ENCODE measurements at places on chromosomes 6 and 20. TPM values are rescaled to one million over a fixed set of nuclear protein-coding genes. Genes with fewer than 3 reads are reported as not detected.
A peak's percentile ranks its signal among the peaks of the same experiment; 100 is the strongest.

The SEMG1 gene
- total RNA-seq = not detected

The PRIM2 gene
- total RNA-seq = 12.0 TPM

The SERPINB6 gene
- 41.2 TPM for total RNA-seq

The CPNE5 gene
- 0.70 TPM for total RNA-seq

The SLA2 gene
- total RNA-seq = 29.9 TPM

The SLC18B1 gene
- total RNA-seq = 14.7 TPM

The ALDH8A1 gene
- 2.2 TPM for total RNA-seq

The SH3BGRL2 gene
- total RNA-seq = 0.41 TPM

DNA sequence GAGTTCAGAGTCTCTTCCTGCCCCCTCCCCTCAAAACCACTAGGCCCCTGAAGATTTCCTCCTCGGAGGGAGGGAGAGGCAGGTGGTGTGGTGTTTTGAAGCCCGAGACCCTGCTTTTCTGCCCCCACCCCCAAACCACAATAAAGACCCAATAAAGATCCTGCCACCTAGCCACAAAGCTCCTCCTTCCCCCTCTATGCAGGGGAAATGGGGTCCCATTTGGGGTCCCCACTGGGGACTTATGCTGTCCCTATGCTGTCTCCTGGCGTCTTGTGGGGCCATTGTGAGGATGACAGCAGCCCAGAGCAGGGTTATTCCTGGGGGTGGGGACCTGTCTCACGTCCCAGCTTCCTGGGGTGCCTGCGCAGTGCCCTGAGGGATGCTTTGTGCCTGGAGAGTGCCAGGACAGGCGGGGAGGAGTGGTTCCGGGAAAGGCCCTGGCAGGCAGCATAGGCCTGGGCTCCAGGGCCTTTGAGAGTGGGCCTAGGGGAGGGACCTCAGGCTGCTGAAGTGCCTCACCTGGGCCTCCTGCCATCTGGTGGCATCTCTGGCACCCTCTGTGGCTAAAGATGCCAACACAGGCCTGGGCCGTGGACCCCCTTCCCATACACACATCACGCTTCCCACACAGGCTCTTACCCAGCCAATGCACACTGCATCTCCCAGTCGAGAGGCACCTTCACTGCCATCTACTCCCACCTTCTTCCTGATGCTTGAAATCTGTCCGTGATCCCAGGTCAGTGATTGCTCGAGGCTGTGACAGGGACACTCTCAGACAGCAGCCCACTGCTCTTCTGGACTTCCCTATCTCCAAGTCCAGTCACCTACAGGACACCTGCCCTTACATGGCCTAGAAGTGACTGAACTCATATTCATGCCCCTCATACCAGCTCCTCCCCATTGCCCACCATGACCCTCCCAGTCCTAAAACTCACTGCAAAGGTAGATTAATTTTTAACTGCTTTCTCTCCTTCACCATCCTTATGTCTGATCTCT, 7.9 kb upstream of the ARMC12 start:
- no peak for DNase-seq
- H3K27me3 ChIP-seq = no peaks in the 10 kb centered on the region
- no peaks in the 10 kb centered on the region for H3K36me3 ChIP-seq
- peak overlapping the region; percentile 92 for H3K27ac ChIP-seq
- H3K4me1 ChIP-seq = peaks cover 90% of the 10 kb centered on the region

DNA sequence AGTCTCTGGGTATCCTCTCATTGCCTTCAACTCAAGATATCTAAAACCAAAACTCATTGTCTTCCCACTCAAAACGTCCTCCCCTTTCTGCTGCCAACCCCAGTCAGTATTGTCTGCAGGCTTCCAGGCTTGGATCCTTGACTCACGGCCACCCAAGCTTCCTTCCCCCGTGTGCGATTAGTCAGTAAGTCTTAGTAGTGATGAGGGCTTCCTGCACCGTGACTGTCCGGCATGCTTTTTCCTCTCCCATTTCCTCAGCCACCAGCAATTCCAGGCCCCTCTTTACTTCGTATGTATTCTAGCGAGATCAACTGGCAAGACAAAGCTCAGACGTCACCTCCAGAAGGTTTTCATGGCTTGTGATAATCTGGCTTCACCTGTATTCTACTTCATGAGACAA, 88.6 kb upstream of the DUSP22 start:
- H3K4me1 ChIP-seq = no peaks in the 10 kb centered on the region
- H3K27me3 ChIP-seq = no peaks in the 10 kb centered on the region
- H3K36me3 ChIP-seq = no peaks in the 10 kb centered on the region
- no peak for DNase-seq

DNA sequence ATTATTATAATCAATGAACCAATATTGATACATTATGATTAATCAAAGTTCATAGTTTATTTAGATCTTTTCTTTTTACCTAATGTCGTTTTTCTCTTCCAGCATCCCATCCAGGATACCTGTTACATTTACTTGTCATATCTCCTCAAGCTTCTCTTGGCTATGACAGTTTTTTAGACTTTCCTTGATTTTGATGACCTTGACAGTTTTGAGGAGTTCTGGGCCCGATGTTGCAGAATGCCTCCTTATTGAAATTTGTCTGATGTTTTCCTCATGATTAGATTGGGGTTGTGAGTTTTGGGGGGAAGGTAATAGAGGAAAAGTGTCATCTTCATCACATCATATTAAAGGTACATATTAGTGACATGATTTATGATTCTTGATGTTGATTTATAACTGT, 3.8 kb upstream of the SIRPD start:
- no peaks in the 10 kb centered on the region for H3K27me3 ChIP-seq
- H3K36me3 ChIP-seq = no peaks in the 10 kb centered on the region
- H3K4me3 ChIP-seq = no peak overlapping the region
- no peaks in the 10 kb centered on the region for H3K4me1 ChIP-seq
- no peak for DNase-seq
- H3K27ac ChIP-seq = no peak overlapping the region

GRCh38 chr6:111541026-111541681, 58.1 kb upstream of the REV3L start:
- H3K36me3 ChIP-seq = no peaks in the 10 kb centered on the region
- no peak overlapping the region for H3K4me3 ChIP-seq
- no peaks in the 10 kb centered on the region for H3K27me3 ChIP-seq
- H3K4me1 ChIP-seq = peaks cover 7% of the 10 kb centered on the region

DNA sequence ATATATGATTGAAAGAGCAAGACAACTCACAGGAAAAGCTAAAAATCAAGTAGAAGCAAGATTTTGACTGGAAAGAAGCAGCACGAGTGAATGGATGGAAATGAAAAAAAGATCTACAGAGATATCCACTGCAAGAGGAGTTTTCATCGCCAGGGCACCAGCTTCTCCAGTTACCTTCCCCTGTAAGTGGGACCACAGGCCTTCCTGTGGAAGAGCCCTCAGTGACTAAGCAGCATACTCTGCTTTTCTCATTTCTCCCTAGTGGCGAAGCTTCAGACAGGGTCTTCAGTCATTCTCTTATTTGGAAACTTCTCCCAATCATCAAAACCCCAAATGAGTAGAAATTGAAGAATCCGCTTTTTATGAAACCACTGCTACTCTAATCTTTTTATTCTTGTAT, 40.5 kb downstream of the ADGRB3 start:
- no peaks in the 10 kb centered on the region for H3K4me1 ChIP-seq
- H3K36me3 ChIP-seq = no peaks in the 10 kb centered on the region
- no peak for DNase-seq
- no peak overlapping the region for H3K4me3 ChIP-seq
- H3K27me3 ChIP-seq = no peaks in the 10 kb centered on the region

GRCh38 chr6:154408891-154409500, 52.4 kb upstream of the IPCEF1 start:
- no peaks in the 10 kb centered on the region for H3K4me1 ChIP-seq
- no peak overlapping the region for H3K27ac ChIP-seq
- DNase-seq = no peak
- H3K36me3 ChIP-seq = no peaks in the 10 kb centered on the region
- H3K4me3 ChIP-seq = no peak overlapping the region
- H3K27me3 ChIP-seq = no peaks in the 10 kb centered on the region

GRCh38 chr6:14386668-14387067, 269.1 kb downstream of the CD83 start:
- H3K27ac ChIP-seq = no peak overlapping the region
- DNase-seq = no peak
- no peak overlapping the region for H3K4me3 ChIP-seq
- no peaks in the 10 kb centered on the region for H3K36me3 ChIP-seq
- H3K27me3 ChIP-seq = no peaks in the 10 kb centered on the region
- no peaks in the 10 kb centered on the region for H3K4me1 ChIP-seq

DNA sequence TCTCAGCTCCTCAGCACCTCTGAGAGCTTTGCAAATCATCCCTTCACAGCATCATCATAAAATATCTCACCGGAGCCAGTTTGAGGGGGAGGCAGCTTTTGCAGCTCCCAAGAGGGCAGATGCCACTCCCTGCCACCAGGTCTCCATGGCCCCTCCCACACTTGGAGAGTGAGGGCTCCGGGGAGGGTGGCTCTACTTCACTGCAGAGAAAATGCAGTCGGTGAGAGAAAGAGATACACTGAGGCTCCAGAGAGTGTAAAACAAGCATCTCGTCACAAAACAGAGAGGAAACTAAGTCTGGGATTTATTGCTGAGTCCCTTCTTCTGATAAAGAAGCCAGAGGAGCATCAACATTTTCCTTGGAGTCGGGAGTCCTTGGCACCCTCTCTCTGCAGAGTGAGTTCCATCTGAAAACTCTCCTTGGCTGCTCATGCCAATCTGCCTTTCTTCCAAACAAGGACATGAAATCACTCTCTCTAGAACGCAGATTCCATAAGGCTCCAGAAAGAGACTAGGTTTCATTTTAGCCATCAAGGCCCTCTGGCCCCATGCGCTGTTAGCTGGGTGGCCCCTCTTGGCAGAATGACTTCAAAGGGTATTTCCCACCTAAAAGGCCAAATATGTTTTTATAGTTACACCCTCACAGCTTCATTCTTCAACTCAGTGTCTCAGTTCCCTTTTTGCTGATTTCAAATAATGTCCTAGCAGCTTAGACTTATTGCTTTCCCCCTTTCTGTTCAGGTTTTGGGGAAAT, 70.6 kb upstream of the F13A1 start:
- H3K4me3 ChIP-seq = no peak overlapping the region
- no peak overlapping the region for H3K27ac ChIP-seq
- H3K4me1 ChIP-seq = no peaks in the 10 kb centered on the region

GRCh38 chr20:32129863-32130262, 20.3 kb downstream of the TM9SF4 start:
- H3K4me1 ChIP-seq = no peaks in the 10 kb centered on the region
- no peak for DNase-seq
- no peaks in the 10 kb centered on the region for H3K27me3 ChIP-seq

- no peak for DNase-seq
- H3K27me3 ChIP-seq = no peaks in the 10 kb centered on the region
- H3K36me3 ChIP-seq = no peaks in the 10 kb centered on the region
- no peak overlapping the region for H3K27ac ChIP-seq
These were observed 116.1 kb downstream of the MOXD1 start for GRCh38 chr6:132285004-132285780.

DNA sequence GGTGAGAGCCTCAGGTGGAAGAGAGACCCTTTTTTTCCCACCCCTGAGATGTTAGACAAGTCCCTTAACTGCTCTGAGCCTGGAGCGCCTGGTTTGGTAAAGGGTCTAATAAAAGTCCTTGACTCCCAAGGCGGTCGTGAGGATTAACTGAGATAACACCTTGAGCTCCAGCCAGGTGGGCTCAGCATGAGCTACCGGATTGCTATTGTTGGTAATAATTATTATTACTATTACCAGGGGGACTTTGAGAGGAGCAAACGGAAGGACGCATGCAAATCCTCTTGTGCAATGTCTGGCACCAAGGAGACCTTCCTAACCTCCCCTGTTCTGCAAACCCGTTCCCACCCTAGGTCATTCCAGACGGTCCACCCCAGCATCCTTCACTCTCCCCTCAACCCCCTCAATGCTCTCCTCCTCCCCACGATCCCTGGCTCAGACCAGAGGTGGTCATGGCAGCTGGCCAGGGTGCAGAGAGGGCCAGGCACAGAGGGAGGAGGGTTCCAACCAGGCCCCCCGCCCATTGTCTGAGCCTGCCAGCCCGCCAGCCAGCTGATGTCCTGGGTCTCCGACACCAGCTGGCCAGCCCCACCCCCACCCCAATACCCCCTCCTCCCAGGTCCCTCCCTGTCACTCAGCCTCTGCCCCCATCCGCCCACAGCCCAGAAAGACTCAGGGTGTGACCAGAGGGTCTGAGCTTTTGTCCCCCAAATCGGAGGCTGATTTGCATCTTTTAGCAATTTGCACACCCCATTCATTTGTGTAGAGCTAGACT, 14.3 kb upstream of the CBFA2T2 start:
- no peak for DNase-seq
- no peaks in the 10 kb centered on the region for H3K27me3 ChIP-seq
- H3K4me1 ChIP-seq = no peaks in the 10 kb centered on the region
- no peak overlapping the region for H3K27ac ChIP-seq
- H3K36me3 ChIP-seq = no peaks in the 10 kb centered on the region
- H3K4me3 ChIP-seq = no peak overlapping the region

GRCh38 chr6:132062626-132063025, 111.5 kb upstream of the CCN2 start:
- H3K4me1 ChIP-seq = no peaks in the 10 kb centered on the region
- no peaks in the 10 kb centered on the region for H3K36me3 ChIP-seq
- H3K27me3 ChIP-seq = no peaks in the 10 kb centered on the region
- no peak overlapping the region for H3K4me3 ChIP-seq
- no peak overlapping the region for H3K27ac ChIP-seq

- no peaks in the 10 kb centered on the region for H3K27me3 ChIP-seq
- H3K4me3 ChIP-seq = no peak overlapping the region
- H3K4me1 ChIP-seq = no peaks in the 10 kb centered on the region
- DNase-seq = no peak
These were observed 40.3 kb downstream of the STX11 start for GRCh38 chr6:144190593-144190992.

GRCh38 chr6:40482532-40482931, 104.6 kb downstream of the LRFN2 start:
- H3K27me3 ChIP-seq = no peaks in the 10 kb centered on the region

GRCh38 chr6:147131532-147132128, 72.6 kb upstream of the STXBP5 start:
- DNase-seq = no peak
- no peaks in the 10 kb centered on the region for H3K4me1 ChIP-seq
- H3K4me3 ChIP-seq = no peak overlapping the region

- peaks cover 37% of the 10 kb centered on the region for H3K36me3 ChIP-seq
- peaks cover 41% of the 10 kb centered on the region for H3K4me1 ChIP-seq
- no peaks in the 10 kb centered on the region for H3K27me3 ChIP-seq
- peak overlapping the region; percentile 62 for H3K4me3 ChIP-seq
These were observed 437 bp upstream of the HLA-A start for GRCh38 chr6:29941916-29942274.

DNA sequence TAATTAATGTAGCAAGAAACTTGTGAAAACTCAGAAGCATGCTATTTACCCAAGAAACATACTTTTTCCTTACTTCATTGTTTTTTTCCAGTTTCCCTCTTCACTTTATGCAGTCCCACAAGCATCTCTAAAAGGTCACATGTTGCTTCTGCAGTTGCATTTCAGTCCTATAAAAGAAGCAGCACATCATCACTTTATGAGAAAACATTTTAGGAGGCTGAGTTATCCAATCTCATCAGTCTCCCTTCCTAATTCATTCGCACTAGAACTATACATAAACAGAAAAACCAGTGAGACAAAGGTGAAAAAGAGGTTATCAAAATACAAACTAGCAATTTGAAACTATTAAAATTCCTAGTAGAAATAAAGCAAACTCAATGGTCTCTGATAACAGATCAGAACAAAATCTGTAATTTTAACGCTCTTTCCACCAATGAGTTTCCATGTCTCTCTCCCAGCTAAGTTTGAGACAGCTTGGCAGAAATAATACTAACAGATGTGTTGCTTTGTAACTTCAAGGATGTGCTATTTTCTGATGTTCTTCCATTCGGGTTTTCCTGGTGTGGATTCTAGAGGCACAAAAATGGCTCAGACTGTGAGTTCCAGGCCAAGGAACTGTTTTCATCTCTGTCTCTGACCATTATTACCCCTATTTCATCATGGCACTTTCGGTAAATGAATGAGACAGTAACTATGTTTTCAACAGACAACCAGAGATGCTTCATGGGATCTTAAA, 48.4 kb downstream of the ZHX3 start:
- no peaks in the 10 kb centered on the region for H3K4me1 ChIP-seq
- no peak overlapping the region for H3K4me3 ChIP-seq
- H3K36me3 ChIP-seq = no peaks in the 10 kb centered on the region
- H3K27ac ChIP-seq = no peak overlapping the region
- no peaks in the 10 kb centered on the region for H3K27me3 ChIP-seq
- no peak for DNase-seq

Data from CD4-positive, alpha-beta memory T cell (primary cell).